ENCODE measurements at places on chromosomes 6 and 20. TPM values are rescaled to one million over a fixed set of nuclear protein-coding genes. Genes with fewer than 3 reads are reported as not detected.

- no peaks in the 10 kb centered on the region for H3K36me3 ChIP-seq
- H3K4me3 ChIP-seq: no peak overlapping the region
- H3K4me1 ChIP-seq: peaks cover 23% of the 10 kb centered on the region
- no peak overlapping the region for H3K27ac ChIP-seq
These were observed 175.9 kb downstream of the CDC5L start for GRCh38 chr6:44563397-44563796.

- no peak overlapping the region for H3K27ac ChIP-seq
- peak overlapping the region; percentile 15 for H3K4me3 ChIP-seq
- H3K27me3 ChIP-seq: no peaks in the 10 kb centered on the region
- DNase-seq: no peak
- peaks cover 45% of the 10 kb centered on the region for H3K4me1 ChIP-seq
These were observed 1.9 kb downstream of the TBPL1 start for GRCh38 chr6:133954657-133955576.

GRCh38 chr6:119147101-119148053, 68.9 kb upstream of the FAM184A start:
- H3K36me3 ChIP-seq: no peaks in the 10 kb centered on the region
- H3K27ac ChIP-seq: peak overlapping the region; percentile 79
- no peak overlapping the region for H3K4me3 ChIP-seq
- H3K4me1 ChIP-seq: peaks cover 34% of the 10 kb centered on the region
- DNase-seq: no peak

GRCh38 chr6:99434702-99435530, 9.8 kb upstream of the PNISR start:
- DNase-seq: no peak
- no peaks in the 10 kb centered on the region for H3K36me3 ChIP-seq
- no peaks in the 10 kb centered on the region for H3K27me3 ChIP-seq
- H3K27ac ChIP-seq: no peak overlapping the region
- peaks cover 4% of the 10 kb centered on the region for H3K4me1 ChIP-seq

DNA sequence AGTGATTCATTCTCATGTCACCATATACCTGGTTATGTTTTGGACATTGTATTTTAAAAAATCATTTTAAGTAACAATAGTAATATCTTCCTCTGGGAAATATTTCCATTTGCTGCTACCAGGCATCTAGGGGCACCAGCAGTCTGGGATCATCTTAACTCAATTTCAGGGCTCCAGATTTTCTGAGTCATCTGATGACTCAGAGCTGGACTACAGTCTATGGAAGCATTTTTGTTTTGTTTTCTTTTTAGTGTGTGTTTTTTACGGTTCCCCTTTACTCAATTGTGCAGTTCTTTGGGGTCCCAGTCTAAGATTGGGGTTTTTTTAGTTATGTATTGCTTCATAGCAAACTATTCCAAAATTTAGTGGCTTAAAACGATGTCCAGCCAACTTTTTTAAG, 5.7 kb upstream of the FKBP5 start:
- no peaks in the 10 kb centered on the region for H3K36me3 ChIP-seq
- H3K4me3 ChIP-seq: no peak overlapping the region
- peaks cover 13% of the 10 kb centered on the region for H3K4me1 ChIP-seq
- H3K27me3 ChIP-seq: no peaks in the 10 kb centered on the region
- no peak overlapping the region for H3K27ac ChIP-seq
- DNase-seq: no peak

- H3K27me3 ChIP-seq: peaks cover 29% of the 10 kb centered on the region
- no peak overlapping the region for H3K27ac ChIP-seq
- no peaks in the 10 kb centered on the region for H3K36me3 ChIP-seq
- H3K4me3 ChIP-seq: no peak overlapping the region
- H3K4me1 ChIP-seq: no peaks in the 10 kb centered on the region
- DNase-seq: no peak
These were observed 2.8 kb upstream of the MC3R start for GRCh38 chr20:56245761-56246160.

- no peaks in the 10 kb centered on the region for H3K36me3 ChIP-seq
- no peak overlapping the region for H3K27ac ChIP-seq
- H3K4me1 ChIP-seq: no peaks in the 10 kb centered on the region
- H3K4me3 ChIP-seq: no peak overlapping the region
- H3K27me3 ChIP-seq: peaks cover 43% of the 10 kb centered on the region
These were observed 13.6 kb upstream of the GATA5 start for GRCh38 chr20:62489186-62489931.

DNA sequence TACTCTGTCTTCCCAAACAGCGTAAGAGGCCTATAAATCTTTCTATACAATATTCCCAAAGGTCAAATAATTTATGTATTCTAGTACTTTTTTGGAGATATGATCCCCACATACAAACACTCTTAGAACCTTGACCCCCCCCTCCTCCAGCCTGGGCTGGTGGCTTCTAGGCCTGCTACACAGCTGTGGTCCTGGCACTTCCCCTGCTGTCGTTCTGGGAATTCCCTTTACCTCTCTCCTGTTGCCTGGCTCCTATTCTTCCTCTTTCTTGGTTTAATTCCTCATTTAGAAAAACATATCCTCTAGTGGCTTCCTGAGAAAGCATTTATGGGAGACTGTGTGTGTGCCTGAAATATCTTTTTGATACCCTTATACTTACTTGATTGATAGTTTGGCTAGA, 4.1 kb upstream of the TXLNB start:
- no peaks in the 10 kb centered on the region for H3K27me3 ChIP-seq
- no peaks in the 10 kb centered on the region for H3K36me3 ChIP-seq
- no peak overlapping the region for H3K4me3 ChIP-seq
- peaks cover 19% of the 10 kb centered on the region for H3K4me1 ChIP-seq
- no peak for DNase-seq

DNA sequence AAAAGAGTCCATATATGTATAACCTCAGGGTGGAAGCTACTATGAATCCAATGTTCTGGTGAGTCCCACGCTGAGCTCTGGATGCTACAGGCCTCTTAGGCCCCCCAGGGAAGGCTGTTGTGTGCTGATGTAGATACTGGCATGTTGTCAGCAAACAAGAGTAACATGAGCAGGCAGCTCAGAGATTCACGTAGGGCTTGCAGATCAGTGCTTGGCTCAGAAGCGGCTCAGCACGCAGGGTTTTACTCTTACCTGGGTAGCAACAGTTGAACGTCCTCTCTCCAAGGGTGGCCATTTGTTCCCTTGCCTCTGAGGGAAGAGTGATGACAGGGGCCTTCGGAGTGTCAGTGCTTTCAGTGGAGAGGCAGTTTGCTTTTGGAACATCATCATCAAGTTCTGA, 93.4 kb downstream of the ZFP64 start:
- DNase-seq: no peak
- H3K27me3 ChIP-seq: no peaks in the 10 kb centered on the region
- H3K27ac ChIP-seq: no peak overlapping the region
- peaks cover 15% of the 10 kb centered on the region for H3K36me3 ChIP-seq
- no peak overlapping the region for H3K4me3 ChIP-seq
- peaks cover 6% of the 10 kb centered on the region for H3K4me1 ChIP-seq

GRCh38 chr6:159212028-159212427, 42.8 kb downstream of the FNDC1 start:
- peaks cover 31% of the 10 kb centered on the region for H3K4me1 ChIP-seq
- no peaks in the 10 kb centered on the region for H3K36me3 ChIP-seq
- H3K4me3 ChIP-seq: no peak overlapping the region
- no peaks in the 10 kb centered on the region for H3K27me3 ChIP-seq
- DNase-seq: no peak
- H3K27ac ChIP-seq: no peak overlapping the region

DNA sequence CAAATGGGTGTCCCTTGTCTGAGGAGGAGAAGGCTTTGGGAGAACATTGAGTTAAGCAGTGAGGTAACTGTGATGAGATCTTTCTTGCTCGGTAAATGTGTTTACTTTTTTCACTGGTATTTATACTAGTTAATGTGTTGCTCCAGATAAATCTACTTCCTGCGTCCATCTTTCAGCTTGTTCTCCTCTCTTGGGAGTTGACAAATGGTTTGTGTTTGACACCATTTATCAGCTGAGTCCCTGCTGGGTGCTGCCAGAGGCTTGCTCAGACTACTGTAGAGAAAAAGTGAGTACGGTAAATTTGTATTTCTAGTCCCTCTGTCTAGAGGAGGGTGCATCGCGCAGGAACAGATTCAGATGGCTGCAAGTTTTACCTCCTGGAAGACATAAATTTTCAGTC, 8.3 kb upstream of the PRDM1 start:
- peaks cover 17% of the 10 kb centered on the region for H3K27me3 ChIP-seq
- H3K4me1 ChIP-seq: peaks cover 5% of the 10 kb centered on the region
- H3K4me3 ChIP-seq: no peak overlapping the region
- no peak for DNase-seq
- H3K27ac ChIP-seq: no peak overlapping the region
- no peaks in the 10 kb centered on the region for H3K36me3 ChIP-seq

- no peaks in the 10 kb centered on the region for H3K27me3 ChIP-seq
- H3K36me3 ChIP-seq: no peaks in the 10 kb centered on the region
- H3K4me1 ChIP-seq: peaks cover 31% of the 10 kb centered on the region
- peak overlapping the region; percentile 17 for H3K4me3 ChIP-seq
- H3K27ac ChIP-seq: peak overlapping the region; percentile 89
These were observed 100.0 kb upstream of the CITED2 start for GRCh38 chr6:139474145-139475108.

DNA sequence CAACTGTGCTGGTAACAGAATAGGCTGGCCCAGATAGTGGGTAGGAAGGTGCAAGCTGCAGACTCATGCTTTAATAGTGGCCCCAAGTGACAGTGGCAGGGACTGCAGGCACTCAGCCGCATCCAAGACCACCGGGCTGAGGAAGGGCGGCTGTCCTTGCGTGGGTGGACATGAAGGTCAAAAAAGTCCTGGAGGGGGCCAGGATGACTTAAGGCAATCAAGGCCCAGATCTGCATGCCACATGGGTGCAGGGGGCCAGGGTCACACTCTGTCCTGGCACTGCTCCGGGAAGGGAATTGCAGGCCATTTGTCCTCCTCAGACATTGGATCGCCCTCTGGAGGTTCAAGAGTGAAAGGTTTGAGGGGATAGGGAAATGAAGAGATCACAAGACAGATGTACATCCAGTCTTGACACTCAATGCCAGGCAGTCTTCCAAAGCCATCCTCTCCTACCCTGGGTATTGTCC, 10.4 kb upstream of the VNN2 start:
- peaks cover 1% of the 10 kb centered on the region for H3K36me3 ChIP-seq
- no peak for DNase-seq
- no peaks in the 10 kb centered on the region for H3K27me3 ChIP-seq
- peaks cover 15% of the 10 kb centered on the region for H3K4me1 ChIP-seq
- no peak overlapping the region for H3K4me3 ChIP-seq

DNA sequence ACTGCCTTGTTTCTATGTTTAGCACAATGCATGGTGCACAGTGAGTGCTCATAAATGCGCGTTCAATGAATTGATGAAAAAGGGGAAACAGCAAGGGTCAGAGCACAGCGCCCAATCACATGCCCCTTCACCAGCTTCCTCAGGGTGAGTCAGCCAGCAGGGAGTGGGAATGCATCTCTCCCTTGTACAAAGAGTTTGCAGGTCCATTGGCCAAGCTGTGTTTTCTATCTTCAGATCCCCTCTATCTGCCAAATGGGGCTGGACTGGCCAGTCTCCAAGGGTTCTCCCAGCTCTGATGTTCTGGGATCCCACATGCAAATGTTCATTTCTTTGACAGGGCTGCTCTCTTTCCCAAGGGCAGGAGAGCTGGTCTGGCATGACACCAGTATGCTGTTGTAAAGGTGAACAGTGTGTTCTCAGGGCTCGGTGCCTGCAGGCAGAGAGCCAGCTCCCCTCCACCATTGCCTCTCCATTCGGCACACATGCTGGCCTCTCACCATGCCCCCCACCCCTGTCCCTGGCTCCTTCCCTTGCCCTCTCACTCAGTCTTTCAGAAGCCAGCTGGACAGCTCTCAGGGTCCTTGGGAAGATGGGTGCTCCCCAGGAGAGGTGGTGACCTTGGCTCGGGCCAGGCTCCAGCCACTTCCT, 25.0 kb downstream of the ANGPT4 start:
- H3K36me3 ChIP-seq: no peaks in the 10 kb centered on the region
- H3K27me3 ChIP-seq: peaks cover 33% of the 10 kb centered on the region
- no peak overlapping the region for H3K27ac ChIP-seq
- no peak overlapping the region for H3K4me3 ChIP-seq

DNA sequence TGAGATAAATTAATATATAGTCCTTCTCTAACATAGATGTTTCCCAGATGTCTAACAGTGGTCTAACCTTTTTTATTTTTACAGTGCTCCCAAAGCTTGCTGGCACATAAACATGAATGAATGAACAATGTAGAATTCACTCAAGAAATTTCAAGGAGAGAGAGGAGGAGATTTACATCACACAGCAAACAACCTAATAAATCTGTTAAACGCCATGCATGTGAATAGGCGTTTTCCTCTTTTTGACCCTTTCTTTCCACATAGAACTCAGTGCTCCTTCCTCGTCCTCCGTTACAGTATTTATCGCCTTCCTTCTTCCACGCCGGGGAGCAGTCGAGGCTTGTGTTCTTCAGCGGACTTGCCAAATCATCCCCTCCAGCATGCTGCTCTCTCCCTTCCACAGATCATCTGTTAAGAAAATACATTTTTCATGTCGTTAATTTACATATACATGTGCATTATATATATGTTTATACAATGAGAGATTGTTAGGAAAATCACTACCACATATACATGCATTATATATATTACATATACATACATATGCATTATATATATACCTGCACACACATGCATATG, 93.0 kb downstream of the SLC35B3 start:
- H3K4me1 ChIP-seq: no peaks in the 10 kb centered on the region
- H3K4me3 ChIP-seq: no peak overlapping the region
- H3K36me3 ChIP-seq: no peaks in the 10 kb centered on the region
- no peaks in the 10 kb centered on the region for H3K27me3 ChIP-seq
- H3K27ac ChIP-seq: no peak overlapping the region

The PRICKLE4 gene
- 3.6 TPM for total RNA-seq

The UTRN gene
- total RNA-seq: 124 TPM

The HLA-DRB1 gene
- not detected for total RNA-seq

The HSPA12B gene
- total RNA-seq: 0.26 TPM

The RHAG gene
- not detected for total RNA-seq

The CST7 gene
- total RNA-seq: not detected

Measured in chondrocyte (in vitro differentiated cells).